Pulmonary artery endothelial cell (primary cell): ENCODE measurements at places on chromosomes 6 and 20.

DNA sequence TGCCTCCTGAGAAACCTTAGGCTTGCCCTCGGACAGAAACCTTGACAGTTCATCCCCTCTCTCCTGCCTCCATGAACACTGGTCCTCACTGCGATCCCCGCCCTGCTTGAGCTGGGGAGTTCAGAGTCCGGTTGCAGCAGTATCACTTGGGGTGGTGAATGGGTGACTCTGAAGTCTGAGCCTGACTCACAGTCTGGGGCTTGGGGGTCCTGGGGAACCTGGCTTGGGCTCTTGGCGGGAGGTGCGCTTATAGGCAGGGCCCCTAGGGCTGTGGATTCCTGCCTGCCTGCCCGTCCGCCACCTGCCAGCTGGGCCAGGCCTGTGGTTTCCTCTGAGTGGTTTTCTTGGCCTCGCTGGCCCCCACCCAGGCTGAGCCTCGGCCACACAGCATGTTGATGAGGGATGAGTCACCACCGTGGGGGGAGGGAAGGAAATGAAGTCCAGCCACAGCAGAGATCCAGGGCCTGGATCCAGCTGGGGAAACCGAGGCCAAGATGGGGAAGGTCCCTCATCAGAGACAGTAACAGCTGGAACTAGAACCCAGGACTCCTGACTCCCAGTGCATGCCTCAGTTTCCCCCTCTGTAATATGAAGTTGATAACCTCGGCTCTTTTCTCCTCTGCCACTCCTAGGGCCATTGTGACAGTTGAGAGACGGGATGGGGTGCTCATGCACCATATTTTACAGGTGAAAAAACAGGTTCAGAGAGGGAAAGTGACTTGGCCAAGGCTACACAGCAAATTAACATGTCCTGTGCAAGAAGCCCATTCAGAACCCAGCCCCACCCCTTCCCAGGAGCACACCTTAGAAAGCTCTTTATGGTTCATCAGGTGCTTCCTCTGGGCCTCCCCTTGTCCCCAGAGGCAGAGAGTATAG lies 9.2 kb downstream of the FOXS1 start:
- peak; percentile 50 for DNase-seq

DNA sequence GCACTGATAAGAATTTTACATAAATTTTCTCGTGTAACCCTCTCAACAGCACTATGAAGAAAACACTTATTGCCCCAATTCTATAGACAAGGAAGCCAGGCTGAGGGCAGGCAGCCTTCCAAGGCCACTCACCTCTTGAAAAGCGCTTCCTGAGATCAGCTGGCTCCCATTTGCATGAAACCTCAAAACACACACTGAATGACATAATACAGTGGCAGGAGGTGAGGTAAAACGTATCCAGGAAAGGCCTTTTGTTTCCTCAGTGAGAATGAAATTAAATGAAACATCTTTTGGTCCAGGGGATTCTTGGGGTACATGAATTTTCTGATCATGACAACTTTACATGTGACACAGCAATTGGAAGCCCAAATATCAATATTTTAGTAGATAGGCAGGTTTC lies 112.5 kb downstream of the WDR27 start:
- DNase-seq = peak; percentile 56

DNA sequence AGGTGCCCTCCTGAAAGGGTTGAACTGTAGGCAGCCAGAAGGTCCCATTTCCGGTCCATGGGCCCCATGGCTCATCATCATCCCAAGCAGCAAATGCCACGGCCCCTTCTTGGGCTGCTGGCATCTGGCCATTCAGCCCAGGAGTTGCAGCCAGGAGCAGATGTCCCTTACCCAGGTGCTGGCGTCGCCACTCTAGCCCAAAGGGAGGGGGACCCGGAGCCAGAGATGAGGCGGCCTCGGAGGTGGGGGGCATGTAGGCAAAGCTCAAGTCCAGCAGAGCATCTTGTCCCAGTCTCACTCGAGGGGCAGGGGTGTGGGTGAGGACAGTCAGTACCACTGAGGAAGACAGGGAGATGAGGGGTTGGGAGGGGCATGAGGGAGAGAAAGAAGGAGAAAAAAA lies 6.3 kb upstream of the RGL2 start:
- DNase-seq = no peak

DNA sequence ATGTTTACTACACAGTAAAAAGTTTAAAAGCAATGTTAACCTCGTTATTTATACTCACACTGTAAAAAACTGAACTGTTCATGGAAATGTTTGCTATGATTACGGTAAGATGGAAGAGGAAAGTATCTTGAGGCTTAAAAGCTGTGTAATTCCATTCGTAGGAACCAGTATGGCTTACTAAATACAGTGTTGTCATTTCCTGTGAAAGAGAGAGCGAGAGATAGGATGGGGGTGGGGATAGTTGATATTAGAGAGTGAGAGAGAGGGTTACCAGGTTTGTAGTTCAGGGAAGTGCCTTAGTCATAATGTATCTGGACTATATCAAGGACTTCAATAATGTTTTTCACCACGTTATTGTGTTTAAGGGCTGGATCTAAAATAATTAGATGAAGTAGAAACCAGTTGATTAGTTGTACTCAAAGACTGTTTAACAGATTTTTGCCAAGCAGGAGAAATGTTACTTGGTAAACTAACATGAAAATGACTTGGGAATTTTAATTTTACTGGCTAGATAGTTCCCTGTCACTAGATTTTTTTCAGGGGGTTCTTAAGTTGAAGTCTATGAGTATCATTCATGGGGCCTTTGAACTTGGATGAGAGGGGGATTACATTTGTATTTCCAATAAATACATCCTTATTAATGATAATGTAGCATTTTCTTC lies 30.4 kb downstream of the AFDN start:
- peak; percentile 35 for DNase-seq

- DNase-seq = no peak
Measured at GRCh38 chr20:2313316-2313715, 17.5 kb downstream of the TGM3 start.

GRCh38 chr20:732727-733126 lies 35.6 kb downstream of the SLC52A3 start:
- DNase-seq = no peak

DNA sequence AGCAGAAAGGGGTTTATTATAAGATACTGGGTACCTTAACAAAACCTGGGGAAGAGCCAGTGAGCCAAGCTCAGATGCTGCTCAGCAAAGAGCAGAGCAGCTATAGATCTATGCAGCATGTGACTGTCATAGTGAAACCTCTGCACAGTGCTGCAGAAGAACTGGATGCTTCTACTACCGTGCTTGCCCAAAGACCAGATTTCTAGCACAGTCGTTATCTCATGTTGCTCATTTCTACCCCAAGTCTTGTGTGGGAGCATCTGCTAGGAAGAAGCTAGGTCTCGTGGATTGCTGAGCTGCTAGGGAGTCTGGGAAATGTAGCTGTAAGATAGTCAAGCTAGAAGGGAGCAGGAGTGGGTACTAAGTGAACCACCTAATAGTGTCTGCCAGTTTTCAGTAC lies 31.7 kb upstream of the GNRH2 start:
- no peak for DNase-seq

- DNase-seq = no peak
Measured at GRCh38 chr6:20417819-20418218, 16.1 kb downstream of the E2F3 start.

- no peak for DNase-seq
Measured at GRCh38 chr6:131819572-131820124, 11.8 kb downstream of the ENPP1 start.

GRCh38 chr20:1652960-1653359 lies 4.6 kb downstream of the SIRPG start:
- no peak for DNase-seq

- DNase-seq = no peak
Measured at GRCh38 chr6:167073679-167074274, 49.1 kb upstream of the CCR6 start.

- DNase-seq = no peak
Measured at GRCh38 chr6:154872542-154873114, 122.5 kb upstream of the TIAM2 start.

DNA sequence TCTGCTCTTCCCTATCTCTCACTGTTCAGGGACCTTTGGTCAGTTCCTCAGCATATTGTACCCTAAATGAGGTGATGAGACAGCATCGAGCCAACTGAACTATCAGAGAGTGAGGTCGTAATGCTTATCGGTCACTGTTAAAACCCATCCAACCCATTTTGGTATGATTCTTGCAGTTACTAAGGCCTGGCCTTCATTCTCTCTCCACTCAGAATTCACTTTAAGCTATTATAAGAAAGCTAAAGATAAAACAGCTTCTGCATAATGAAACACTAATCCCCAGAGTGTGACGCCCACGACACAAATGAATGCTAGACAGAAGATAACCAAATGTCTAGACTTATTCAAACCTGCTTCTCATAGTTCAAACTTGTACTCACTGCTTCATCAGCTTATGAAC lies 175.8 kb downstream of the GMPR start:
- DNase-seq = no peak

DNA sequence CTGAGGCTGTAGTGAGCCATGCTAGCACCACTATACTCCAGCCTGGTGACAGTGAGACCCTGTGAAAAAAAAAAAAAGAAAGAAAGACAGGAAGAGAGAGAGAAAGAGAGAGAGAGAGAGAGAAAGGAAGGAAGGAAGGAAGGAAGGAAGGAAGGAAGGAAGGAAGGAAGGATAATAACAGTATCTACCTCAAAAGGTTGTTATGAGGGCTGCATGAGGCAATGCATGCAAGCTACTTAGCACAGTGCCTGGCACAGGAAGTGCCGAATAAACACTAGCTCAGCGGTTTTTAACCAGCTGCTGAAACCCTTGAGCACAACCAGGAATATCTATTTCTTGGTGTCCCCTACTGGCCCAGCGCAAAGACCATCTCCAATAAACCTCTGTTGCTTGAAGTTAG lies 62.3 kb upstream of the TBC1D7 start:
- DNase-seq = no peak

DNA sequence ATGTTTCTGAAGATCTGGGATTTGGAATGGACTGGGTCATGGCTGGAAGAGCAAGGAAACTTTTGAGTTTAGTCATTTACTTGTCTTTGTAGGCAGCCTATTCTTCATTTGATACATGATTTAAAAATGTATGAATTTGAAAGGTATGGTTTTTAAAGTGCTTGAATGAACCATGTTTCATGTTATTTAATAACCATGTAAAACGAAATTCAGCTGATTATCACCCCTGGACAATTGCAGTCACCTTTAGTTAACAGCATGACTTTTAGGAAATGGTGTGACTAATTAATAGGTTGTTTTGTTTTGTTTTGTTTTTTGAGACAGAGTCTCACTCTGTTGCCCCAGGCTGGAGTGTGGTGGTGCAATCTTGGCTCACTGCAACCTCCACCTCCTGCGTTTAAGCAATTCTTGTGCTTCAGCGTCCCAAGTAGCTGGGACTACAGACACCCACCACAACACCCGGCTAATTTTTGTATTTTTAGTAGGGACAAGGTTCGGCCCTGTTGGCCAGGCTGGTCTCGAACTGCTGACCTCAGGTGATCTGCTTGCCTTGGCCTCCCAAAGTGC lies 2.1 kb downstream of the STX11 start:
- no peak for DNase-seq

DNA sequence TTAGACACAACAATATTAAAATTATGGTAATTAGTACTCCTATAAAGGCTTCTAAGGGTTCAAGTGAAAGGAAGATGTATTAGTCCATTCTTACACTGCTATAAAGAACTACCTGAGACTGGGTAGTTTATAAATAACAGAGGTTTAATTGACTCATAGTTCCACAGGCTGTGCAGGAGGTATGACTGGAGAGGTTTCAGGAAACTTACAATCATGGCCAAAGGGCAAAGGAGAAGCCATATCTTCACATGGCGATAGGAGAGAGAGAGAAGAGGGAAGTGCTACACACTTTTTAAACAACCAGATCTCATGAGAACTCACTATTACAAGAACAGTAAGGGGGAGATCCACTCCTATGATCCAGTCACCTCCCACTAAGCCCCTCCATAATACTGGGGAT lies 52.9 kb downstream of the TINAG start:
- no peak for DNase-seq
